ENCODE measurements at places on chromosomes 12 and 14. TPM values are rescaled to one million over a fixed set of nuclear protein-coding genes. Genes with fewer than 3 reads are reported as not detected.
A peak's percentile ranks its signal among the peaks of the same experiment; 100 is the strongest.

DNA sequence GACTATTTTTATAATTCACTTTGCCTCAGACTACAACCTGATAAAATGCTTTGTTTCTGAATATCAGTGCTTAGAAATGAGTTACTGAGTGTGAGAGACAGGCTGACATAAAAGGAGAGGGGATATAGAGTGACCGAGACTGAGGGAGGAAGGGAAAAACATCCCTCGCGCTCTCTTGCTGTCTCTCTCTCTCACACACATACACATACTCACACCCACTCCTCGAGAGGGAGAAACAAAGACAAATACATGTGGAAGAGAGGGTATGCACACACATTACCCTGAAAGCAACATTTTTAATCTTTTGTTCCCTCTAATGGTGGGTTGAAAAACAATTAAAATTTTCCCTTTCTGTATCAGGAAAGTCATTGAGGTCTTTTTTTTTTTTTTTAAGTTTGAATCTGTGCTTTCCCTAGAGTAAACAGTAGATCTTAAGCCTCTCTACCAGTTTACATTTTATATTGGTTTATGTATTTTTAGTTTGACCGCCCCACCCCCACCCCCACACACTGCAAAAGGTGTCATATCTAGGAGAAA is 45.3 kb downstream of the FRS2 start:
- peaks cover 18% of the 10 kb centered on the region for H3K4me1 ChIP-seq
- no peaks in the 10 kb centered on the region for H3K36me3 ChIP-seq
- no peak overlapping the region for H3K4me3 ChIP-seq
- no peaks in the 10 kb centered on the region for H3K27me3 ChIP-seq
- H3K27ac ChIP-seq = no peak overlapping the region

- peaks cover 41% of the 10 kb centered on the region for H3K27me3 ChIP-seq
- no peak overlapping the region for H3K27ac ChIP-seq
- H3K4me3 ChIP-seq = no peak overlapping the region
- peaks cover 32% of the 10 kb centered on the region for H3K36me3 ChIP-seq
- H3K4me1 ChIP-seq = no peaks in the 10 kb centered on the region
Observed at GRCh38 chr12:124321040-124321481, 26.2 kb downstream of the RFLNA start.

- no peak for DNase-seq
- peaks cover 24% of the 10 kb centered on the region for H3K4me1 ChIP-seq
- H3K27me3 ChIP-seq = no peaks in the 10 kb centered on the region
Observed at GRCh38 chr12:110282300-110282860, 1.3 kb downstream of the ATP2A2 start.

GRCh38 chr12:98895086-98895651 is 250.1 kb downstream of the APAF1 start:
- no peak overlapping the region for H3K27ac ChIP-seq
- H3K36me3 ChIP-seq = no peaks in the 10 kb centered on the region
- H3K27me3 ChIP-seq = peaks cover 62% of the 10 kb centered on the region

DNA sequence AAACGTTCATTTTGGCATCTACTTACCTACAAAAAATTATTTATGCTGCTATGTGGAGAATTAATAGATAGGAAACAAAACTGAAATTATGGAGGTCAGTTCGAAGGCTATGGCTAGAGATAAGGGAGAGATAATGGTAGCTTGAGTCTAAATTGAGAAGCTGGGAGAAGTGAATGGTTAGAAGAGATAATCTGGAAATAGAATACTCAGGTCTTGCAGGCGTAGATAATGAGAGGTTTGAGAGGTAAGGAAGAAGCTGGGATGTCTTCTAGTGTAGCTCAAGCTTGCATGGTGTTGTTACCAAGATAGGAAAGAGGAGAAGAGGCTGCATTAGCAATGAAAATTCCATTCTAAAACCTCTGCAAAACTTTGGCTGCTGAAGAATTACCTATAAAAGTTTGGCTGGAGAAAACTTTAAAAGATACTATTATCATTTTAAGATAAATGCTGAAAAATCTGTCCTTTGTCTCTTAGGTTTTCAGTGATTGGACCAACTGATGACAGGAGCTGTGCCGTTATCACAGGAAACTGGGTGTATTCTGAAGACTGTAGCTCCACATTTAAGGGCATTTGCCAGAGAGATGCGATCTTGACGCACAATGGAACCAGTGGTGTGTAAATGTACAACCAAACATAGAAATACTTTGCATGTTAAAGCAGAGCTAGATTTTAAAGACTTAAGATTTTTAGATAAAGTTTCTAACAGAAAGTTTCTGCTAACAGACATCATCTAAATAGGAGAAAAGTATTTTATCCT is 14.1 kb downstream of the KLRF2 start:
- H3K27ac ChIP-seq = no peak overlapping the region
- no peak overlapping the region for H3K4me3 ChIP-seq
- no peaks in the 10 kb centered on the region for H3K27me3 ChIP-seq

DNA sequence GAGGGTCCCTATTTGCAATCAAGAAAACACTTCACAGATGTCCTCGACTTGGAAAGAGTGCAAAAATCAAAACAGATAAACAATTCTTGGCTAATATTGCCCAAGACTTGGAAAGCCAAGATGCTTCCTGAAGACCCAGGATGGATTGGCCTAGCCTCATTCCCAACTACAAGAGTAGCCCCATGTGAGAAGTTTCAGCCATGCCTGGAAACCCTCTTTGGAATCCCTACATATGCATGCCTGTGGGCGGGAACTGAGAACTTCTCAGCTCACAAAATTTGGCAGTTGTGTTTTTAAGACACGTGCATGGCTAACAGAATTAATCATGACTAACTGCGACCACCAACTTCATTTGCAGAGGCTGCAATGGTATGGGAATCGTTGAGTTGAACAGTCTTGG is 283.2 kb upstream of the TBX3 start:
- H3K27me3 ChIP-seq = no peaks in the 10 kb centered on the region
- H3K36me3 ChIP-seq = no peaks in the 10 kb centered on the region

- H3K4me1 ChIP-seq = peaks cover 36% of the 10 kb centered on the region
- H3K27me3 ChIP-seq = no peaks in the 10 kb centered on the region
- peak; percentile 21 for DNase-seq
- no peak overlapping the region for H3K4me3 ChIP-seq
- peak overlapping the region; percentile 96 for H3K27ac ChIP-seq
- no peaks in the 10 kb centered on the region for H3K36me3 ChIP-seq
Observed at GRCh38 chr12:105445249-105445648, 114.8 kb downstream of the C12orf75 start.

DNA sequence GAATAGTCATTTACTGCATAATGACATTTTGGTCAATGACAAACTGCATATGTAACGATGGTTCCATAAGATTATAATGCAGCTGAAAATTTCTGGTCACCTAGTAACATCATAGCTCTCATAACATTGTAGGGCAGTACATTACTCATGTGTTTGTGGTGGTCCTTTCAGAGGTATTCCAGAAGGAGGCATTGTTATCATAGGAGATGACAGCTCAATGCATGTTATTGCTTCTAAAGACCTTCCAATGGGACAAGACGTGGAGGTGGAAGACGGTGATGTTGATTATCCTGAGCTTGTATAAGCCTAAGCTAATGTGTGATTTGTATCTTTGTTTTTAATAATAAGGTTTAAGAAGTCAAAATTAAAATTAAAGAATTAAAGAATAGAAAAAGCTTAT is 43.8 kb upstream of the TSPAN11 start:
- no peak overlapping the region for H3K27ac ChIP-seq
- DNase-seq = no peak
- H3K4me1 ChIP-seq = peaks cover 9% of the 10 kb centered on the region
- H3K4me3 ChIP-seq = no peak overlapping the region

DNA sequence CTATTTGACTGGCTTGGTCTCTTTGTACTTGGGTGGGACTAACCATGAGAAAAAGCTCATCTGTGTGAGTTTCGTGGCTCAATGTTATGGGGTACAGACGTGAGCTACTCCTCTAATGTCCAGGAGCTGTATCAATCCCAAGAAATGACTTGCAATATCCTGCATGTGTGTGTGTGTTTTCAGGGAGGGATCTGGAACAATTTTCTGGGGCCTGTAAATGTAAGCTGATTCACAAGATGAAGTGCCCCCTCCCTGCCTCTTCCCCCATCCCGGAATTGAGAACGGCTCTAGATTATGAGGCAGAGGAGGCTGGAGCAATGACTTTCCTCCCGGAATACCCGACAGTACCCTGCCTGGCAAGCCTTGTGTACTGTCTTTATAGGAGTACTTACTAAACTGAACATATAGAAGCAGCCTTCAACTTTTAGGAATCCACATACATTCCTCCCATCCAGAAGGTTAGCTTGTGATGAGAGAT is 53.9 kb downstream of the TMX1 start:
- H3K27ac ChIP-seq = no peak overlapping the region
- H3K27me3 ChIP-seq = no peaks in the 10 kb centered on the region
- DNase-seq = no peak
- H3K4me1 ChIP-seq = peaks cover 18% of the 10 kb centered on the region
- H3K36me3 ChIP-seq = peaks cover 6% of the 10 kb centered on the region
- no peak overlapping the region for H3K4me3 ChIP-seq

- no peak for DNase-seq
- H3K4me1 ChIP-seq = peaks cover 27% of the 10 kb centered on the region
- H3K36me3 ChIP-seq = peaks cover 28% of the 10 kb centered on the region
- peak overlapping the region; percentile 53 for H3K27ac ChIP-seq
Observed at GRCh38 chr14:73784988-73785313, 66.7 kb upstream of the PTGR2 start.

- H3K4me3 ChIP-seq = no peak overlapping the region
- H3K4me1 ChIP-seq = peaks cover 63% of the 10 kb centered on the region
- H3K27ac ChIP-seq = no peak overlapping the region
- no peaks in the 10 kb centered on the region for H3K27me3 ChIP-seq
- DNase-seq = no peak
Observed at GRCh38 chr12:64656429-64656828, 46.1 kb downstream of the RASSF3 start.

- no peak overlapping the region for H3K4me3 ChIP-seq
- H3K27me3 ChIP-seq = peaks cover 98% of the 10 kb centered on the region
- no peak for DNase-seq
Observed at GRCh38 chr12:132323171-132324010, 6.0 kb downstream of the GALNT9 start.

DNA sequence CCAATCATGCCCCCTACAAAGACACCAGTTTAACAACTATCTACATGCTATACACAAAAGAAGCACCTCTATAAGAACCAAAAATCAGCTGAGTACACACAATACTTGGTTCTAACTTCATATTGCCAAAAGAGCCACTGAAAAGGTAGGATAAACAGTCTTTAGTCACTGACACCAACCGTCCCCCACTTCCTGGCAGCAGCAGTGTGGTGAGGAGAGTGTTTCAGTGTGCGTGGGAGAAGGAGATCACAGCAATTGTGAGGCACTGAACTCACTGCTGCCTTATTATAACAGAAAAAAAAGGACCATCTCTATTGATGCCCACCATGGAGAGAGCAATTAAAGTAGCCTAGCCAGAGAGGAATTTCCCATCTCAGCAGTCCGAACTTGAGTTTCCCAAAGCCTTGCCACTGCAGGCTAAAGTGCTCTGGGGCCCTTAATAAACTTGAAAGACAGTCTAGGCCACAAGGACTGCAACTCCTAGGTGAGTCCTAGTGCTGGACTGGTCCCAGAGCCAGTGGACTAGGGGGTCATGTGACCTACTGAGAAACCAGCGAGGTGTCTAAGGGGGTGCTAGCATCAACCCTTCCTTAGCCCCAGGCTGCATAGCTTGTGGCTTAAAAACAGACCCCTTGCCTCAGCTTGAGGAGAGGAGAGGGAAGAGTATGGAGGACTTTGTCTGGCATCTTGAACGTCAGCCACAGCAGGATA is 37.1 kb upstream of the LMNTD1 start:
- H3K4me1 ChIP-seq = no peaks in the 10 kb centered on the region
- H3K27me3 ChIP-seq = peaks cover 9% of the 10 kb centered on the region
- H3K36me3 ChIP-seq = no peaks in the 10 kb centered on the region
- no peak overlapping the region for H3K4me3 ChIP-seq
- no peak for DNase-seq
- H3K27ac ChIP-seq = no peak overlapping the region

DNA sequence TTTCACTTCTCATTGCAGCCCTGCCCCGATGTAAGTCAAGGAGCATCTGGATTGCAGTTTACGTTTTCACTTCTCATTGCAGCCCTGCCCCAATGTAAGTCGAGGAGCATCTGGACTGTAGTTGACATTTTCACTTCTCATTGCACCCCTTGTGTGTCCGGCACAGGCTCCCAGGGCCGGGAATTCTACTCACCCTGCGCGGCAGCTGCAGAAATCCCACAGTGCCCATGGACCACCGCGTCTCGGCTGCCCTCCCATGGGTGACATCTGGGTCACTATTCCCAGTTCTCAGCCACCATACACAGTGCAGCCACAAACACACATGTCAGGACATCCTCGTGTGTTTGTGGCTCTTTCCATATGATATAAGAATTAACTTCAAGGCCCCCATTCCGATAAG is 378.5 kb downstream of the ADGRD1 start:
- no peak overlapping the region for H3K4me3 ChIP-seq
- no peak overlapping the region for H3K27ac ChIP-seq

GRCh38 chr14:58395812-58396788 is at the start of gene TOMM20L:
TSS of gene TOMM20L (plus strand) at chr14:58395930. CDS start at chr14:58395958, 28 bp downstream.
- peak; percentile 80 for DNase-seq
- no peaks in the 10 kb centered on the region for H3K27me3 ChIP-seq
- H3K4me1 ChIP-seq = peaks cover 7% of the 10 kb centered on the region

- no peaks in the 10 kb centered on the region for H3K36me3 ChIP-seq
- H3K27me3 ChIP-seq = no peaks in the 10 kb centered on the region
- H3K4me1 ChIP-seq = no peaks in the 10 kb centered on the region
- no peak overlapping the region for H3K27ac ChIP-seq
- H3K4me3 ChIP-seq = no peak overlapping the region
- no peak for DNase-seq
Observed at GRCh38 chr14:68401855-68402254, 391.0 kb downstream of the ZFP36L1 start.

GRCh38 chr12:15001733-15002382 is 29.0 kb downstream of the PDE6H start:
- H3K27me3 ChIP-seq = peaks cover 13% of the 10 kb centered on the region
- no peak for DNase-seq
- H3K4me1 ChIP-seq = peaks cover 20% of the 10 kb centered on the region
- H3K4me3 ChIP-seq = no peak overlapping the region

DNA sequence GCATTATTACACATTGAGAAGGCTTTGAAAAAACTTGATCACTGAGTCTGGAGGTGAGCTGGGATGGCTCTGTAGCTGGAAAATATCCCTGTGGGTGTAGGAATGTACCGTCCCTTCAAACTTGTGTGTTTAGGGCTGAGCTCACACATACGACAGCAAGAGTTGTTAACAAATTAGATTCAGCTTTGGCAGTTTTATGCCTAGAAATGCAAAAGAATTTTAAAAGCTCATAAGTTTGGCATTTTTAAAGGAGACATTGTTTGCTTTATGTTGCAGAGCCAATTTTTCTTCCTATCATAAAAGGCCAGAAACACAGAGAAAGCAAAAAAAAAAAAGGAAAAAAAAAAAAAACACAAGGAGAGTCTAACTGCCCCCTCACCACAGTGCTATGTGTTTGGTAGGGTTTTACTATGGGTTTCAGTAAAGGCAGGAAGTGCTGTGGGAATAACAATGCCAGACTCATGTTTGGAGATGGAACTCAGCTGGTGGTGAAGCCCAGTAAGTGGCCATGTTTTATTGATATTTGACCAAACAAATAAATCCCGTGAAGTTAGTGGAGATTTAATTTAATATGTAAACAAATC is 78.4 kb downstream of the DAD1 start:
- no peaks in the 10 kb centered on the region for H3K4me1 ChIP-seq
- no peak overlapping the region for H3K27ac ChIP-seq
- peaks cover 19% of the 10 kb centered on the region for H3K27me3 ChIP-seq
- no peaks in the 10 kb centered on the region for H3K36me3 ChIP-seq
- no peak for DNase-seq

GNB3 gene
- total RNA-seq = not detected

TAS2R7 gene
- total RNA-seq = not detected

NELL2 gene
- total RNA-seq = 0.42 TPM

DACT1 gene
- total RNA-seq = not detected

BCL2L2 gene
- 21.3 TPM for total RNA-seq

KRT83 gene
- total RNA-seq = not detected

KCNC2 gene
- total RNA-seq = not detected

RNASE7 gene
- total RNA-seq = not detected

CACNA1C gene
- not detected for total RNA-seq

DTX1 gene
- total RNA-seq = not detected

All from Calu3 (cell line).